ENCODE measurements at places on chromosomes 7 and 10. TPM values are rescaled to one million over a fixed set of nuclear protein-coding genes. Genes with fewer than 3 reads are reported as not detected.

KCP gene
- 0.93 TPM for total RNA-seq

GRCh38 chr10:132336919-132337407, 5.0 kb downstream of the LRRC27 start:
- no peak for DNase-seq
- no peaks in the 10 kb centered on the region for H3K36me3 ChIP-seq
- H3K4me3 ChIP-seq: no peak overlapping the region
- no peak overlapping the region for H3K27ac ChIP-seq
- H3K27me3 ChIP-seq: no peaks in the 10 kb centered on the region
- H3K4me1 ChIP-seq: no peaks in the 10 kb centered on the region

MALRD1 gene
- 2.3 TPM for total RNA-seq

- H3K27ac ChIP-seq: no peak overlapping the region
- H3K4me3 ChIP-seq: no peak overlapping the region
- DNase-seq: no peak
- no peaks in the 10 kb centered on the region for H3K27me3 ChIP-seq
- no peaks in the 10 kb centered on the region for H3K36me3 ChIP-seq
- H3K4me1 ChIP-seq: peaks cover 8% of the 10 kb centered on the region
These were observed 120.6 kb downstream of the LRRC4 start for GRCh38 chr7:127910670-127911069.

AS3MT gene
- total RNA-seq: 9.8 TPM

Measured in thyroid gland (tissue), 4 donors.